ENCODE measurements at places on chromosomes 4 and X.

DNA sequence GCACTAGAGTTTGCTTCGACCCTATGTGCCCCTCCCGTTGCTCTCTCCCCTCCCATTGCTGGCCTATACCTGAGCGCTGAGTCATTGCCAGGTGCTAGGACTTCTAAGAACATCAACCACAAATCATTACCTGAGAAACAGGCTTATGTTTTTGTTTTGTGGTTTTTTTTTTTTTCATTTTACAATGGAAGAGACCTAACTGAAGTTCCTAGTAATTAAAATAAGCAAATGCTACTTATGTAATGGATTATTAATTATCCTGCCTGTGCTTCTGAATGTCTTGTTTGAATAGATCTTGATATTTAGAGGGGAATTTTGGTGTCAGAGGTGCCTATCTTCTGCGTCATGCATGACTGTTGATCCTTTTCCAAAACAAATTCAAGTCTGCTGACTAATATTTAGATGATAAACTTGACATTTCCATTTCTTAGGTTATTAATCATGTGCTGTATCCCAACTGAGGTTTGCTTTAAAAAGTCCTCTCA is 275.4 kb upstream of the CPEB2 start:
- no peak for DNase-seq

DNA sequence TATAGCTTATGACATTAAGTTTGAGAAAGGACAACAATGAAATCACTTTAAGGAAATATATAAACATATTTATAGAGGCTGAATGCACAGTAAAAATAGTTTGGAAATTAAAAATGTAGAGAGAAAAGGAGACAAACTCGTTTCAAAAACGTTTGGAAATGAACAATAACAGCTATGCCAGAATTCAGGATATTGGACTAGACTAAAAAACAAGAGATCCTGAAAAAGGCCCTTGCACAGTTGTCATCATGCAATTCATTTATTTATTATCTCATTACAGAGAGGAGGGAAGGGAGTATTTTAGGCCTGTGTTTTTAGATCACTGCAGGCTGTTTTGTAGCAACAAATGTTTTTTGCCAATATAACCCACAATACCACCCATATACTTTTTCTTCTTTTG is 527.2 kb downstream of the ADGRL3 start:
- no peak for DNase-seq

DNA sequence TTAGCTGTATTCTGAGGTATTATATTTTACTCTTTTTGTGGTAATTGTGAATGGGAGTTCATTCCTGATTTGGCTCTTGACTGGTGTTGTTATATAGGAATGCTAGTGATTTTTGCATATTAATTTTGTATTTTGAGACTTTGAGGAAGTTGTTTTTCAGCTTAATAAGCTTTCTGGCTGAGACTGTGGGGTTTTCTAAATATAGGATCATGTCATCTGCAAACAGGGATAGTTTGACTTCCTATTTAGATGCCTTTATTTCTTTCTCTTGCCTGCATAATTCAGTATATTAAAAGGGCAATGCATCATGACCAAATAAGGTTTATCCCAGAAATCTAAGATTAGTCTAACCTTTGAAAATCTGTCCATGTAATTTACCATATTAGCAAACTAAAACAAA is 44.7 kb upstream of the EPGN start:
- no peak for DNase-seq

- DNase-seq = peak; percentile 18
Observed at GRCh38 chrX:109890910-109891502, 111.9 kb upstream of the TMEM164 start.

DNA sequence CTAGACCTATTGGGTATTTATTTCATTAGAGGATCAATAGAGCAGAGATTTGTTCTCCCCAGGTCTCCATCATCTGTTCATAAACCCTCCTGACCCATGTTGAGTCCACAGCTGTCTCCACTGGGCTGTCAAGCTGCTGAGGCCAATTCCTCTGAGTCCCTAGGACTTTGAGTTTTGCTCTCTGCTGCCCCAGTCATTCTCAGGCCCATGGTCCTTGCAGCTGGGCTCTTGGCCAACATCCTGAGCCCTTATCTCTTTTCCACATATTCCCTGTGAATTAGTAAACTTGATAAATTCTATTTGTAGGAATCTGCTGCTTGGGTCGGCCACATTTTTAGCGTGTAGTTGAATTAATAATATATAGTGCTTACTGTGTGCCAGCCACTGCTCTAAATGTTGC is 41.9 kb downstream of the FHL1 start:
- no peak for DNase-seq

DNA sequence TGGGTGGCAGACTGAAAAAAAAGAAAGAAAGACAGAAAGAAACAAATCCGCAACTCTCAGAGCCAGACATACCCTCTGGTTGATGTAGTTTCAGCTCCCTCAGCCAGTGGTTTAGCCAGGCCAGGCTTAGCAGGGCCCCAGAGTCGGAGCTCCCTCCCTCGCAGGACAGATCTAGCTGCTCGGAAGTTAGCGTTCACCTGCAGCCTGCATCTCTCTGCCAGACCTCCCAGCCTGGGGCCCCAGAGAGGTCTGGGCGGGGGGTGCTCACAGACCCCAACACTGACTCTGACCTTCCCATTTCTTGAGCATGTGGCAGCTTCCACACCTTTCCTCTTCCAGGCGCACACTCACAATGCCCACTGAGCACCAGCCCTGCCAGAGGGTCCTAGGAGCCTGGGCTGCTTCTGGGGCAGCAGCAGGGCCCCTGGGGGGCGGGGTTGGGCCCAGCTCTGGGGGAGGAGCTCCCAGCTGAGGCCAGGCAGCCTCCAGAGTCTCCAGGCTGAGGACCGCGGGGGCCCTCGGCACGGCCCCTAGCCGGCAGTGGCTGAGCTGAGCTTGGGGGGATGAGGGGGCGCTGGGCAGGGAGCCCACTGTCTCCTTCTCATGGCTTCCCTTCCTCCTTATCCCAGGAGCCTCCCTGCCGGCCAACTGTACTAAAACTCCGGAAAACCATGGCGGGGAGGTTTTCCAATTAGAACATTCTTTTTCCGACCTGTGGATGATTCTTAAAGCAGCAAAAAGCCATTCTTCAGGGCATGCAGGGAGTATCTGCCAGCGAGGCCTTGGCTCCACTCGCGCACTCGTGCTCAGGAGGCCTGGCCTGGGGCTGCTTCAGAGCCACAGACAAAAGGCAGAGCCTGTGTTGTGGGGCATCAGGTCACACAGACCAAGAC is 4.6 kb upstream of the ZNF185 start:
- DNase-seq = no peak

GRCh38 chrX:8737883-8738282 is 5.9 kb upstream of the ANOS1 start:
- DNase-seq = no peak

GRCh38 chrX:154540897-154541535 is 5.6 kb downstream of the G6PD start:
- DNase-seq = no peak

GRCh38 chrX:133685822-133686221 is 270.5 kb upstream of the GPC4 start:
- no peak for DNase-seq

DNA sequence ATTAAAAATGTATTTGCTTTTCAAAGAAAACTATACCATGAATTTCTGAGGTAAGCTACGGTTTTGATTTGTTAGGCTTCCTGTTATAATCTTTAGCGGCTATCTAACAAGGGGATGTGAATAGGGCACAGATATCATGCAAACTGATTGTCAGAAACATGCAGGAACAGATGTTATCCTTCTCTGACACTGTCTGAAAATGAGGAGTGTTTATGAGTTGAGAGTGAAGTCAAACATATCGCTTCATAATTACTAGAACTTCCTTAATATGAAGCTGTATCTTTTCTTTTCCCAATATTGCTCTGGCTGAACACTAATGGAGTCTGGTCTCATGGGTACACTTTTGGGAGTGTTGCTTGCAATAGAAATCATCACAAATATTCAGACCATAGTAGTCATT is 16.3 kb upstream of the SULT1B1 start:
- no peak for DNase-seq

DNA sequence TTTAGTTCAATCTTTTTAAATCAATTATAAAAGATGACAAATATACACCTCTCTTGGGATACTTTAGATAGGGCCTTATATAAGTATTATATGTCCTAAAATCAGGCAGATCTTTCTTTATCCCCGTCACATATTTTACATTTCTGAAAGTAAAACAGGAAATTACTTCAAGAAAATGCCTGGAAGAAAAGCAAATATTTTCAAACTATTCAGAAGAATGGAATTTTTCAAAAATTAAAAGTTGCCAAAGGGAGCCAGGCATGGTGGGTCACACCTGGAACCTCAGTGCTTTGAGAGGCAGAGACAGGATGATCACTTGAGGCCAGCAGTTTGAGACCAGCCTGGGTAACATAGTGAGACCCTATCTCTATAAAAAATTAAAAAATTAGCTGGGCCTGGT is 34.4 kb downstream of the MGARP start:
- DNase-seq = no peak
